Myocyte (in vitro differentiated cells): ENCODE measurements at places on chromosomes 13 and 19.

- DNase-seq: no peak
Measured at GRCh38 chr13:51175021-51175420, 47.2 kb upstream of the FAM124A start.

DNA sequence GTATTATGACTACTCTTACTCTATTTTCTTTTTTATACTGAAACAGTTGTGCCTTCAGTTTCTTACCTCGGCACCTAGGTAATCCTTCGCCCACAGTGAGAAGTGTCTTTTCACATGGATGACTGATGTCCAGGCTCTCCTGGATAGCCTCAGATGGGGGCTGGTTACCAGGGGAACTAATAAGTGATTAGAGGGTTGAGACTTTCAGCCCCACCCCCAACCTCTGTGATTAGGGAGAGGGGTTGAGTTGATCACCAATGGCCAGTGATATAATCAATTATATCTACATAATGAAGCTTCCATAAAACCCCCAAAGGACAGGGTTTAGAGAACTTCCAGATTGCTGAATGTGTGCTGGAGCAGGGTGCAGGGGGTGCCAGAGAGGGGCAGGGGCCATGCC is 43.0 kb upstream of the GPR183 start:
- DNase-seq: no peak

DNA sequence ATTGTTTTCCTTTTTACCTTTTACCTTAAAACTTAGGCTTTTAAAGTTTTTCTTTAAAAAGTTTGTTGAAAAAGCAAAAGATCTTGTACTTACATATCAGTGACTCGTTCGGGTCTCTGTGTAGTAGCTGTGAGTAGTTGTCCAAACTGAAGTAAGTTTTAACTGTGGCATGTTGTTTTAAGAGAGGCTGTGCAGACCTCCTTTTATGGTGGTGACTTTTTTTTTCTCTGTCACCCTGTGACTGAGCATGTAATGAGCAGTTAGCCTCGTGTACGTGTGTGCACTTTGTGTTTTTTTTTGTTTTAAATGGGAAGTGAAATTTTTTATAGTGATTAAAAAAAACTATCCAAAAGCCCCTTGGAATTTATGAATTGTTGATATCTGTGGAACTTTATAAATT is at the start of gene GPR183:
Gene GPR183 (minus strand): TSS at position 153 of the 400 bp plus-strand sequence. CDS start 11,254 bp downstream, outside the sequence.
- DNase-seq: no peak

GRCh38 chr13:46484561-46484960 is 68.4 kb upstream of the LRCH1 start:
- DNase-seq: peak; percentile 16

DNA sequence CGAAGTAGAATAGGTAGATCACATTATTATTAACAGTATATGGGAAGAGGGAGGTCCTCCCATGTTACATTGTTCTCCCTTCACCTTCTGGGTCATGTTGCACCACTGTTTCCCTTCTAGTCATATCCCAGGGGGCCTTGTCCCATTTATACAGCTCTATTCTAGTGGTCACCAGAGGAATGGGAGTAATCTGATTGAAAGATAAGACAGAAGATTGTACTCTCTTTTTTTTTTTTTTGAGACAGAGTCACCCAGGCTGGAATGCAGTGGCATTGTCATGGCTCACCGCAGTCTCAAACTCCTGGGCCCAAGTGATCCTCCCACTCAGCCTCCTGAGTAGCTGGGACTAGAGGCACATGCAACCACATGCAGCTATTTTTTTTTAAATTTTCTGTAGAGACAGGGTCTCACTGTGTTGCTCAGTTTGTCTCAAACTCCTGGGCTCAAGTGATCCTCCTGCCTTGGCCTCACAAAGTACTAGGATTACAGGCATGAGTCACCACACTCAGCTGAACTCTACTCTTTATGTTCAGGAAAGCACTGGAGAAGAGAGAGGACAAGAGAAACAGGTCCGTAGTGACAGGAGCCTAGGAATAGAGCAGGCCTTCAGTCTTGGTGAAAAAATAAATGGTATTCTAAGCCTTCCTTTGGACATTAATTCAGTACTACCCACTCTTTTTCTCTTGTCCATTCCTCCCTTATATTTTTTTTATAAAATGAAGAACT is 4.3 kb upstream of the ZNF529 start:
- DNase-seq: no peak

- no peak for DNase-seq
Measured at GRCh38 chr19:18799389-18799970, 8.4 kb upstream of the COMP start.

DNA sequence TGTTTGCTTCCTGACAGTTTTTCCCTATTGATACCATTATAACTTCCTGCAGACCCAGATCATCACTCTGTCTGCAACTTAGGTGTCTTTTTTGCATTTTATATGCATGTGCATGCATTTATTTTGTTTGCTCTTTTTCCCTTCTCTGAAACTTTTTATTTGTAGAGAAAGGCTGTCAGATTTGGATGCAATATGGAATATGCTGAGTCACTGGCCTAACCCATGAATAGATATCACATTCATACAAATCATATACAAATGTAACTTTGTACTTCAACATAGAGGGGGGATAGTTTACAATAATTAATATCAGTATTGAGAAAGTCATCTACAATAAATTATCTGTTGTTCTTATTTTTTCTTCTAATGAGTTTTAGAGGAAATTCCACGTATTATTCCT is 1465.0 kb downstream of the EFNB2 start:
- DNase-seq: peak; percentile 6

- no peak for DNase-seq
Measured at GRCh38 chr13:51733374-51734298, 70.3 kb downstream of the DHRS12 start.

GRCh38 chr13:91046715-91047327 is 300.7 kb upstream of the MIR17HG start:
- DNase-seq: peak; percentile 3
